ENCODE measurements at places on chromosomes 2 and 18.

DNA sequence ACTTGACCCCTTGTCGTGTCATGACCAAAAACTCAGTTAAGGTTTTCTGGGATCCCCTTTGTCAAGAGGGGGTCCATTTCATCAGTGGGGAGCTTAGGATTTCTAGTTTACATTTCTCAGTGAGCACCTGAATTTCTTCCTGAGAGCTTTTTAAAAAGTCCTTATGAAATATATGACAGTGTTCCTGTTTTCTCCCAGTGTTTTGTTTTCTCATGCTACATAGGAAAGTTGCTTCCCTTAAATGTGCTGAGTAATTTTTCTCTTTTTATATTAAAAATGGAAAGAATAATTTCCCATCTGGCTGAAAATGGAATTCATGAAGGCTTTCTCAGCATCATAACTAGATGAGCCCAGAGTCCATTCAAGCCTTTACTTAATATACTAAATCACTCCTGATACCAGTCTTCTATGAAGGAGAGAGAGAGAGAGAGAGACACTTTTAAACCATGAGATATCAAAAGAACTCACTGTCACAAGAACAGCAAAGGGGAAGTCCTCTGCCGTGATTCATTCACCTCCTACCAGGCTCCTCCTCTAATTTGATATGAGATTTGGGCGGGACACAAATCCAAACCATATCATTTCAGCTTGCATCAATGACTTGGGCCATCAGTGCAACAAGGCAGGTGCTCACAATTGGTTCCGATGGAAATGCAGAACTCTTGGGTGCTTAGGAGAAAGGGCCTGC lies 61.1 kb downstream of the XRCC5 start:
- DNase-seq = no peak

DNA sequence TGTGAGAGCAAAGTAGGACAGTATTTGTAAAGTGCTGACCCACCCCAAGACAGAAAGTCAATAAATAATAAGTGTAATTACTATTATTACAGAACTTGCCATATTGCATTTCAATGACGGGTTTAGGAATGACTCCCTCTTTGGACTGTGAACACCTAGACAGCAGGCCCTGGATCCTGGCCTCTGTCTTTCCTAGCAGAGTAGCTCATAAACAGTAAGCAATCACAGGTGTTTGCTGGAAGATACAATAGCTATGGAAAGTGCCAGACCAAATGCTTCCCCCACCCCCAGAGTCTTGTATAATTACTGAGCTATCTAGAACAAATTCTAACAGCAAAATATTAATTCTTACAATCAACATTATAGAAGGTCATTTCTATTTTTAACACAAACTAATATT lies 20.1 kb upstream of the MYO1B start:
- DNase-seq = no peak

- no peak for DNase-seq
Observed at GRCh38 chr2:165863810-165864261, 69.8 kb upstream of the GALNT3 start.

DNA sequence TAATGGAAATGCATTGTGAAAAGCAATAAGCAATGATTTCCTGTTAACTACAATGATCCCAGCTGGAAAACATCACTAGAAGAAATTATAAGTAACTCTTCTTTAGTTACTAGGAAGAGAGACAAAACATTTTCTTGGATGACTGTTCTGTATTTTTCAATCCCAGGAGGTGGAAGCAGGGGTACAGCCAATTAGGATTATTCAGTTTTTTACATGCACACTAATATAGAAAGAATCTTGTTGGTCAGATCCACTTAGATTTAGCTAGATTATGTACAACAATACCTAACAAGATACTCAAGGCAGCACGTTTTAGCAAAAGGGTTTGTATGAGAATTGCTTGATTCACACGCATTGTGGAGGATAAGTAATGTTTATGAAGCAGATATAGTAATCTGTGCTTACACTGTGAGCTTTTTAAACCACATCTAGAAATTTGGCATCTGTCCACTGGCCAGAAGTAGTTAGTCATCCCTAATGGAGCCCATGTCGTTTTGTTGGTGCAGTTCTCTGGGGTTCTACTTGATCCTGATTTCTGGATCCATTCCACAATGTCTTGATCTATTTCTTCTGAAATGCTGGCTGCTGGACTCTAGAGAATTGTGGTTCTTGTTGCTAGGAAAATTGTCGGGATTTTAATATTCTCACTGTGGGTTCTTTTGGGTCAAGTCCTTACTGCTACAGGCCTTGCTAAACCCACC lies 199.7 kb downstream of the ADCYAP1 start:
- no peak for DNase-seq

DNA sequence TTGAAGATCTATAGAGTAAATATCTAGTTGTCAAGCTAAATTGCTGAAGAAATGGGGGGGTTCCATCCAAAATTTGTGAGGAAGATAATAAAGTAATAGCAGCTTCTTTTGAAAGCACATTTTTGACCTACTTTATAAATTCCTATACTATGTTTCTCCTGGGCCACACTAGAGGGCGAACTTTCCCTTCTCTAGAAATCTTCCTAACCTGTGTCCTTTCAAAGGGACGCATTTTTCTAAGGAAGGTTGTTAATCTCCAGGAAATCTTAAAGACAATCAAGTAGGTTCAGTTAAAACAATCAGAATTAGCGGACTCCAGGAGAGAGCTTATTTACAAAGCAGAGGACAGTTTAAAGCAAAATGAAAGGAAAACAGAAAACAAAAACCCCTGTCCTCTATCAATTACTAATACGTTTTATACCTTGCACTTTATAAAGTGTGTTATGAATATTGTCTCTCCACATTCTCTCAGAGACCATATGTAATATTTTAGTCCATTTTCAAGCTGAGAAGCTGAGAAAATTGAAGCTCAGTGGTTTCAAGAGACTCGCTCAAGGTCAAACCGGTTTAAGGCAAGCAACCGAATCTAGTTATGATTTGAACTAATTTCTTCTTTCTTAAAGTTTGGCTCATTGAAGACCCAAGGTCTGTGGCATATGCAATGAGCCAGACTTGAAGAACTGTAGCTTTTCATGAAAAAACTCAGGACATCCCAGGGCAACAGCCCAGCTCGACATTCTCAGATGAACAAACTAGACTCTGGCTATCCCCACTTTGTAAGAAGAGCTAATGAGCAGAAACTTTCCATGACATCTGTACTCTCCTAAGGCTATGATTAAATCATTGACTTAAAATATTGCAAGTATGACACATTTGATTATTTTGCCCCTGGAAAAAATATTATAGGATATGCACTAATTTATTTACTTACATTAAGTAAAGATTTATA lies 273.6 kb downstream of the PAX3 start:
- peak; percentile 16 for DNase-seq

DNA sequence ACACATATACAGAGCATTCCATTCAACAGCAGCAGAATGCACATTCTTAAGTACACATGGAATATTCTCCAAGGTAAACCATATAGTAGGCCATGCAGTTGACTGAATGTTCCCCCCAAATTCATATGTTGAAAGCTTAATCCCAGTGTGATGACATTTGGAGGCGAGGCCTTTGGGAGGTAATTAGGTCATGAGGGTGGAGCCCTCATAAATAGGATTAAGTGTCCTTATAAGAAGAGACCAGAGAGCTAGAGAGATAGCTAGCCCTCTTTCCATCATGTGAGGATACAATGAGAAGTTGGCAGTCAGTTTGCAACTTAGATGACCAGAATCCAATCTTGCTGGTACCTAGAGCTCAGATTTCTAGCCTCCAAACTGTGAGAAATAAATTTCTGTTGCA lies 27.6 kb downstream of the TMEM185B start:
- no peak for DNase-seq

GRCh38 chr18:68399721-68400120 lies 315.2 kb downstream of the TMX3 start:
- no peak for DNase-seq

DNA sequence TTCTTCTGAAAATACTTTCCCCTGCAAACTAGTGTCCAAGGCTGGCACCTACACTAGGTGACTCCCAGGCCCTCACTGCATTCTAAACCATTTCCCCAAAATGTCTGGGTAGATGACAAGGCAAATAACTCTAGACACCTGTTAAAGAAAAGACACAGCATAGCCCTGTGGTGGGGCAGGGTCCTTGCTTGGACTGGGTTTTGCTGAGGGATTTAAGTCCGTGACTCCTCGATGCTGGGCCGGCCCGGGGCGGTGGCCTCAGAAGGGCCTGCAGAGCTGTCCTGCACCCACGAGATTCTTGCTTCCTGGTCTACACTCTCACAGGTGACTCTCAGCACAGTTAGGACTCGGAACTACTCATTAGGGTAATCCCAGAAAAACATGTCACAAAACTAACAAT lies 55.2 kb downstream of the MBP start:
- DNase-seq = no peak

DNA sequence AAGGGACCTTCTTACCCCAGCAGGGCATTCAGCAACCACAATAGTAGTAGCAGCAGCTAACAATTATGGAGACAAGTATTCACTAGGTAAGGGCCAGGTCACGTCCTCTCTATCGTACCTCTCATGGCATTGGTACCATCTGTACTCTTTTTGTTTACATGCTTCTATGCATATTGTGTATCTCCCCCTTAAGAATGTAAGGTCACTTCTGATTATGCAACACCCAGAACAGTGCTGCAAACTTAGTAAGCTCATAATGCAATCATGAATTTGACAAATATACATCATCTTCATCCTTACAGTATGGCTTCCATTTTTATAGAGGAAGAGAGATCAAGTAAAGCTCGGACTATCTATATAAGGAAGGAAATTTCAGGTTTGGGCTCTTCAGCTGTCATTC lies 46.1 kb downstream of the SPRED2 start:
- no peak for DNase-seq

DNA sequence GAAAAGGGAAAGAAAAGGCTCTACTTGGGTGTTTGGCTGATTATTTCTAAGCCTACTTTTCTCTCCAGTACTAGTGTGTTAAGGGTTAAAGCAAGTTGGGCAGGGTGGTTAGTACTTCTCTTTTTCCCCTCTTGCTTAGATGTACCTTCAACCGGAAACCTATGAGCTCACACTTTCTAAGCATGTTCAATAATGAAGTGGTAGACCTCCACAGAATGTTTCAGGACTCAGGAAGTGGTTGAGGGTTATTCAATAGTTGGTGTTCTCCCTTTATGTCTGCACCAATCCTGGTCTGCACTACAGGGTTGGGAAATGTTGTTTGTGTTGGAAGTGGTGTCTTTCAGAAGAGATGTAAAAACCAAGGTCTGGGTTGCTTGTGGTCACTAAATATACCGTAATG lies 137.1 kb downstream of the ZEB2 start:
- no peak for DNase-seq

- no peak for DNase-seq
Observed at GRCh38 chr2:28082131-28082530, 191.6 kb downstream of the BABAM2 start.

- no peak for DNase-seq
Observed at GRCh38 chr2:10915731-10916276, 4.1 kb downstream of the KCNF1 start.

- no peak for DNase-seq
Observed at GRCh38 chr2:27115519-27115918, 3.4 kb downstream of the CGREF1 start.

DNA sequence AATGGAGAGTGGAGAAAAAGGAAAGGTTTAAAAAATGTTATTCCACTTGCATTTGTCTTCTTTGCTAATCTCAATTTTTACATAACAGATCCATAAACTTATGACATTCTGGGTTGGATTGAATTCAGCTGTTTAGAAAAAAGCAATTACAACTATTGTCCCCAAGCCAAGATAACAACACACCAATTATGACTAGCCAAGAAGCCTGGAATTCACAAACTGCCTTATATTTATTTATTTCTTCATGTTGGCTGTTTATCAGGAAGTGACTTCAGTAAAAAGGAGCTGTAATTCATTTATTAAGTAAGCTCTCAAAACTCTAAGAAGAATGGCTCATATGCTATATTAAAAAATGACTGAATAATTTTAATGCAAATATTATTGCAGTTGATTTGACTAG lies 137.4 kb downstream of the CALCRL start:
- no peak for DNase-seq

DNA sequence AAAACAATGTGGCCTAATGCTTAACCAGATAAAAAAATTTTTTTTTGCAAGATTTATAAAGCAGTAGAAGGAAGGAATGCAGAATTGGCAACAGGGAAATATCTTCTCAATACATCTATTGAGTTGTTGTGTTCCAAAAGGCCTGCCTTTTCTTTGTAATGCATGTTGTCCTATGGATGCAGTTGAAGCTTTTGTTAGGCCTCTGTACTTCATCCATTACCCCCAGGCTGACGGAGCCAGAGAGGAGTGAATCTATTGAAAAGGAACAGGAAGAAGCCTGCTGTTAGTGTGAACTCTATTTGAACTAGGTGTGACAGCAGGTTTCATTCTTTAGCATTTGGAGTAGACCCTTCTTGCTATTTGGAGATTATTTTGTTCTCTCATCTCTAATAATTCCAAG lies 56.5 kb downstream of the MTX2 start:
- no peak for DNase-seq

DNA sequence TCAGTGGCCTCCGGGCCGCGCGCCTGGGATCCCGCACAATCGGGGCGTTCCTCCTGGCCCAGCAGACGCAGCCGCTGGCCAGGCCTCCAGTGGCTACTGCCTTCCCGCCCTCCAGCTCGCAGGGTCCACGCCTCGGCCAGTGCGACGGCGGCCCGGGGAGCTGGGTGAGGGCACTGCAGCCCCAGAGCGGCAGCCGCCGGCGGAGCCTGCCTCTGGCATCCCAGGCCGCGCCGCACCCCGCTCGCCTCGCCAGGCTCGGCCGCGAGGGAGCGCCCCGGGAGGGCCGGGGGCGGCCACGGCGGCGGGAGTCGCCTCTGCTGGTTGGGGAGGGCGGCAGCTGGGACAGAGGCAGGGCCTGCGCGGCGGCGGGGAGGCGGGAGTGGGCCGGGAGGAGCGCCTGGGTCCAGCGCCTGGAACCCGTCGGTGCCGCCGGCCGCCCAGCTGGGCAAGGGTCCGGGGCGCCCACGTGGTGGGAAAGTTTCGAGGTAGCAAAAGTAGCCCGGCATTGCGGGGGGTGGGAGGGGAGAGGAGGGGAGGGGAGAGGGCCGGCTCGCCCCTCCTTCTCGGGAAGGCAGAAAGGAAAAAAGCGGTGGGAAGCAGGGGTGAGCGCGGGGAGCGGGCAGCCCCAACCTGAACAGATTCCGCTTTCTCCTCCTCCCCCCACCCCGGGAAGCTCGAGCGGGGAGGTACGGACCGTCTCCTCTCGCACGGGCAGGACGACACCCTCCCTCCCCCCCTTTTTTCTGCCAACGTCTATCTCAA lies 1.5 kb upstream of the INHBB start:
- no peak for DNase-seq

- DNase-seq = no peak
Observed at GRCh38 chr2:169705927-169706326, 11.7 kb downstream of the PHOSPHO2 start.

GRCh38 chr2:234949762-234950434 lies 1.9 kb upstream of the SH3BP4 start:
- no peak for DNase-seq

DNA sequence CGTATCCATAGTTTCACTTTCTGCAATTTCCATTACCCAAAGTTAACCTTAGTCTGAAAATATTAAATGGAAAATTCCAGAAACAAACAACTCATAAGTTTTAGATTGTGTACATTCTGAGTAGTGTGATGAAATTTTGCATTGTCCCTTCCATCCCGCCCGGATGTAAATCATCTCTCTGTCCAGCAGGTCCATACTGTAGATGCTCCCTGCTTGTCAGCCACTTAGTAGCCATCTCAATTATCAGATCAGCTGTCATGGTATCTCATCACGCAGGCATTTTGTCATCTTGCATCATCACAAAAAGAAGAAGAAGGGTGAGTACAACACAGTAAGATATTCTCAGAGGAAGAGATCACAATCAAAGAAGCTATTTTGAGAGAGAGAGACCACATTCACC lies 185.0 kb upstream of the STK17B start:
- no peak for DNase-seq

- DNase-seq = no peak
Observed at GRCh38 chr2:23939987-23940717, at the start of gene UBXN2A. TSS of gene UBXN2A (plus strand) at chr2:23940463. CDS start at chr2:23958315, 17,852 bp downstream.

Measured in left renal pelvis (tissue), 4 donors.